ENCODE measurements at places on chromosomes 4 and X. TPM values are rescaled to one million over a fixed set of nuclear protein-coding genes. Genes with fewer than 3 reads are reported as not detected.

Gene TCEAL7
- 12.7 TPM for total RNA-seq

Gene AWAT1
- total RNA-seq = not detected

Gene LINC00632
- 219 TPM for total RNA-seq

Gene BEND4
- total RNA-seq = not detected

Gene MSX1
- 6.3 TPM for total RNA-seq

Gene GAGE2A
- total RNA-seq = not detected

Gene C4orf36
- total RNA-seq = 1.2 TPM

Gene XAGE1B
- total RNA-seq = not detected

Gene CLDN22
- not detected for total RNA-seq

Gene CYSLTR1
- not detected for total RNA-seq

Gene SLITRK2
- not detected for total RNA-seq

Gene CLGN
- 0.26 TPM for total RNA-seq

Gene CCDC160
- total RNA-seq = not detected

Gene RASGEF1B
- not detected for total RNA-seq

Gene SHOX
- 29.3 TPM for total RNA-seq

Gene GABRQ
- not detected for total RNA-seq

Gene FREM3
- not detected for total RNA-seq

Gene TEX11
- not detected for total RNA-seq

Gene SATL1
- total RNA-seq = not detected

Gene CENPVL2
- not detected for total RNA-seq

Gene PRRG1
- 12.1 TPM for total RNA-seq

Gene ENPEP
- 0.07 TPM for total RNA-seq

Gene CNGA2
- not detected for total RNA-seq

Gene KCNIP4
- not detected for total RNA-seq

Gene RLIM
- 48.5 TPM for total RNA-seq

Gene UGT2B10
- total RNA-seq = not detected

Gene UGT2B17
- not detected for total RNA-seq

Gene MAGEC3
- total RNA-seq = not detected

Gene ARHGAP24
- 14.8 TPM for total RNA-seq

Gene F8
- total RNA-seq = 1.0 TPM

Gene DSPP
- not detected for total RNA-seq

Gene C4orf51
- not detected for total RNA-seq

Gene PDE6B
- total RNA-seq = not detected

Gene TEX13C
- total RNA-seq = not detected

Gene ATP7A
- 8.4 TPM for total RNA-seq

Gene GPM6B
- total RNA-seq = not detected

Gene AMOT
- total RNA-seq = 0.09 TPM

Gene ESX1
- not detected for total RNA-seq

Gene RS1
- total RNA-seq = not detected

Gene GAGE12F
- total RNA-seq = not detected

Gene CT55
- total RNA-seq = not detected

Gene TMEM154
- total RNA-seq = 1.9 TPM

Gene MAGEA11
- total RNA-seq = 0.17 TPM

All from HFFc6 (cell line).